ENCODE measurements at places on chromosomes 6 and 20.

- DNase-seq: no peak
Measured at GRCh38 chr6:109701221-109701620, 10.1 kb downstream of the FIG4 start.

- DNase-seq: no peak
Measured at GRCh38 chr6:36374972-36375371, 12.5 kb downstream of the ETV7 start.

DNA sequence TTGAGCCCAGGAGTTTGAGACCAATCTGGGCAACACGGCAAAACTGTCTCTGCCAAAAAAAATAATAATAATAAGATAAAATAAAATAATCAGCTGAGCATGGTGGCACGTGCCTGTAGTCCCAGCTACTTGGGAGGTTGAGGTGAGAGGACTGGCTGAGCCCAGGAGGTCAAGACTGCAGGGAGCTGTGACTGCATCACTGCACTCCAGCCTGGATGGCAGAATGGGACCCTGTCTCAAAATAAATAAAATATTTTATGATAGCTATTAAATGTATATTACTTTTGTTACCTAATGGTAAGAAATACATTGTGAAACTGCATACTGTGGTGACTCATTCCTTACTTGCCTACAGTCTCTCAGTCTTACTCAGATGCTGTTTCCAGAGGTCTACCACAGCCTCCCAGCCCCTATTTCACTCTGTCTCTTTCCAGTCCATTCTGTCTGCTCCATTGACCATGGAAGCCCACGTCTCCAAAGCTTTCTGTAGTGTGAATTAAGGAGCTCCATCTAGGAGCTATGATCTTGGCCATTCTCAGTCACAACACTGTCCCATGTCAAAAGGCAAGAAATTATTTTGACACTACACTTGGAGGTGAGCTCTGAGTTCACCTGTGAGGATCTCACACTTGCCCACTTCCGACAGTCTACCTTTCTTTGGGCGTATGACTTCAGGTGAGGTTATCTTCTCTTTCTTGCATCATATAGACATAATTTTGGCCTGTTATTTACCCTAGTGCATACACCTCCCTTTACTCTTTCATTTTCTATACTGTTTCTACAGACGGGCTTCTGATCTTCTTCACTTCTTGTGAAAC, 22.4 kb upstream of the SNX9 start:
- no peak for DNase-seq

GRCh38 chr6:121413879-121414278, 21.6 kb upstream of the GJA1 start:
- peak; percentile 24 for DNase-seq

DNA sequence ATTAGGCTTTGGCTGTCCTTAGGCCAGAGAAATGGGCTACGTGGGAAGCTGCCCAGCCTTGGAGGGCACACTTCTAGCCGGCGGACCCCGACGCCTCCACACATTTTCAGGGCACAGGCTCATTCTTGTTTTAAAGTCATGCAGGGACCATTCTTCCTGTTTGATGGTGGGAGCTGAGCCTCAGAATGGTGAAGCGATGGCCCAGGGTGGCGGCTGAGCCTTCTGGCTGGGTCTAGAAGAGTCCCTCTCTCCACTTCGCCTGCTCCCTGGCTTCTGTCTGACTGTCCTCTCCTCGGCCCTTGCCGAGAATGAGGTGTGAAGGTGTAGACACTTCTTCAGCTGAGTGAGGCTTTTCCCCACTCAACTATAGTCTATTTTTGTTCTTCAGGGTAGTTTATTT, 114.4 kb downstream of the SULF2 start:
- no peak for DNase-seq

DNA sequence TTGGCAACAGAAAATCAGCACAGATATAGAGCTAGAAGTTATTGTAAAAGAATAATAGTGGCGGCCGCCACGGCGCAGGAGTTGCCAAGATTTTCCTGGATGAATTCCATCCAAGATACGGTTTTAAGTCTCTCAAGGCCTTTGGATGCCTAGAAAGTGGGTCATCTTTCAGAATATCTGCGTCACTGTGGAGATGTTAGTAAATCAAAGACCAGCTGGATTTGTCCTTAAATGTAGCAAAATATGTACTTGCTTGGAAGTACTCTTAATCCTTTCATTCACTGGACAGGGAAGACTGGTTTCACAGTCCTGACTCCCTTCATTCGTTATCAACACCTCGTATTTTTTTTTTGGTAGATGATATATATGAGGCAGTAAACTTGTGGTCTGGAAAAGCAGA, 83.0 kb downstream of the SLC22A3 start:
- peak; percentile 56 for DNase-seq

DNA sequence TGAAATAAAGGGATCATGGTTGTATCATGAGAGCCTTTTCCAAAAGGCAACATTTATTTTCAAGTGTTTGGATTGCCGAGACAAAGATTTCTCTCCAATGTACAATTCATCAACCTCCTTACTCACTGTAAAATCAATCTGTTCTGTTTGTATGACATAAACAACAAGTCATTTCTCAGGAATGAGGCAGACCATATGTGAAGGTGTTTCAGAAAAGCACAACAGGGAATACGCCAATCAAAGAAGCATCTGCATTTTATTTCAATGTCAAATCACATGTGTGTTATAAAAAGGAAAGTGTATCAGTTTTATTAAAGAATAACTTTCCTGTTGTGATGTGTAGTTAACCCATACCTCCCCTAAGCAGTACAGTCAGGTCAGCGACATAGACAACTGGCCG, 653.7 kb downstream of the TFAP2A start:
- DNase-seq: no peak

DNA sequence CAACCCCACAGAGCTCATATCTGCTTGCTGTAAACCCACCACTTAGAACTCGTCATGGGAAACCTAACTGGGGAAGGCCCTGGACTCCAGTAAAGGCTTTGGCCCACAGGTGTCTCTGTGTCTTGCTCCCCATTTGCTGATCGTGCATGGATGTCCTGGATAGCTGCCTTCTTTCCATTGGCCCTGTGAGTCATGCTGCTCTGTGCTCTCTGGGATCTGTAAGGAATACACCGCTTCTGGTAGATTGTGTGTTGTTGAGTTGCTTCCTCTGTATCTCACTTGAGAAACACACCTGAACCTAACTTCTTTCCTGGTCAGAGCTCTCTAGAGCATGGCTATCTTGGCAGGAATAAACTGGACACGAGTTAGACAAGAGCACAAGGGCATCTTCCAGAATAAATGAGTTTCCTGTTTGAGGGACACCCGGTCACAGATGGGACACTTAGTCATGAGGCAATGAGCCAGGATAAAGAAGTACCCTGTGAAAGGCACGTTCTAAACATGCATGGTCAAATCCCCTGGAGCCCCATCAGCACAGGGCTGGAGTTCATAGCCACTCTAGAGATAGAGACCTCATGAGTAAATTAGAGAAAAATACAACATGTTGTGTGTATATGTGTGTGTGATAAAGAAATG, 99.6 kb upstream of the TMEM170B start:
- DNase-seq: peak; percentile 79

- DNase-seq: no peak
Measured at GRCh38 chr20:55333798-55334197, 671.5 kb downstream of the CBLN4 start.
